Activated naive CD8-positive, alpha-beta T cell treated with anti-CD3 and anti-CD28 coated beads, Interleukin-2, amount 10 ng/mL, durations not matched to agents 7 days and 5 days (primary cell): ENCODE measurements at places on chromosomes 16 and 17.
A peak's percentile ranks its signal among the peaks of the same experiment; 100 is the strongest.

- no peak for DNase-seq
These were observed 13.0 kb downstream of the EMC6 start for GRCh38 chr17:3681565-3681964.

DNA sequence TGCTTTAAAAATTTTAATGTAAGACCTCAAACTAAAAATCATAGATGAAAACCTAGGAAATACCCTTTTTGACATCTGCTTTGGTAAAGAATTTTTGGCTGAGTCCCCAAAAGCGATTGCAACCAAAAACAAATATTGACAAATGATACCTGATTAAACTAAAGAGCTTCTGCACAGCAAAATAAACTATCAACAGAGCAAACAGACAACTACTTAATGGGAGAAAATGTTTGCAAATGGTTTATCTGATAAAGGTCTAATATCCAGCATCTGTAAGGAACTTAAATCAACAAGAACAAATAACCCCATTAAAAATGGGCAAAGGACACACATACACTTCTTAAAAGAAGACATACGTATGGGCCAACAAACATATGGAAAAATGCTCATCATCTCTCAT is 242.5 kb downstream of the BCAS3 start:
- DNase-seq: no peak

- DNase-seq: no peak
These were observed 46.1 kb downstream of the CPPED1 start for GRCh38 chr16:12757546-12757945.

DNA sequence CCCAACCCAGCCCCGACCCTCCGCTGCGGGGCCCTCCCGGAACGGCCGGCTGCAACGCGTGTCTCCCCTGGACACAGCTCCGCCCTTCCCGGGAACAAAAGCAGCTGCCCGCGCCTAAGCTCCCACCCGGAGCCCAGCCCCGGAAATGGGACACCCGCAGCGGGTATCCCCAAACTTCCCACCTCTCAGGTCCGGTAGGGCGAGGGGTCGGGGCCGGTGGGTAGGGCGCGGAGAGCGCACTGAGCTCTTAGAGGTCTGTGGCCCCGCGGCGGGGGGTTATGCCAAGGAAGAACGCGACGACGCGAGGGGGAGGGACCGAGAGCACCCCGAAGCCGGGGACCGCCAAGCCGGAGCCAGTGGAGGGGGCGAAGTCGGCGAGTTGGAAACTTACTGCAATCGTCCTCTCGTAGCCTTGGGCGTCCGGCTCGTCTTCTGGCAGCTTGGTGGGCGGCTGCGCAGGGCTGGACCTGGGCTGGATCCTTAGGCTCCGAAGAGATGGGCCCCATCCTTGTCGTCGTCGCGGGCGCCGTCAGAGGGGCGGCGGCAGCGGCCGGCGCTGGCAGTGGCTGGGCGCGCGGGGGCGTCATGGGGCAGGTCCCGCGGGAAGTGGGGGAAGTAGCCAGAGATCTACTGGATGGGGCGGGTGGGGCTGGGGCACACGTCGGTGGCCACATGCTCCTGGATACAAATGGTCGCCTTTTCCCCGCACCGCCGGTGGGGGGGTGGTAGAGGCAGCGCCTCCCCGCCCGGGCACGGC is 6.9 kb downstream of the USP6 start:
- DNase-seq: peak; percentile 37

DNA sequence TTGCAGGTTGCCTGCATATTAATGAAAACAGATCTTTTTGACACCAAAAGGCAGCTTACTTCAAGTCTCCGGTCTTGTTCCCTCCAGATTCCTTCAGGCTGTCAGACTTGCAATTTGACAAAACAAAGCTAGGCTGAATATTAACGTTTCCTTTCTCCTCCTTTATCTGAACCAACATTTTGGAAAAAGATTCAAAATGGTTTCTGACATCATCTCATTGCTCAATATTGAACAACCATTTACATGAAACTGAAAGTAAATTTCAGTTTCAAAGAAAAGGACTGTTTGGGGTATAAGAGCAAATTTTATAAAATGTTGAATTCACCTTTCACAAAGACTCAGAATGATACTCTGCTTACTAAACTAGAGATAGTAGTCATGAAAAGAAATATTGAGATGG is 521.8 kb downstream of the KCNJ2 start:
- no peak for DNase-seq

DNA sequence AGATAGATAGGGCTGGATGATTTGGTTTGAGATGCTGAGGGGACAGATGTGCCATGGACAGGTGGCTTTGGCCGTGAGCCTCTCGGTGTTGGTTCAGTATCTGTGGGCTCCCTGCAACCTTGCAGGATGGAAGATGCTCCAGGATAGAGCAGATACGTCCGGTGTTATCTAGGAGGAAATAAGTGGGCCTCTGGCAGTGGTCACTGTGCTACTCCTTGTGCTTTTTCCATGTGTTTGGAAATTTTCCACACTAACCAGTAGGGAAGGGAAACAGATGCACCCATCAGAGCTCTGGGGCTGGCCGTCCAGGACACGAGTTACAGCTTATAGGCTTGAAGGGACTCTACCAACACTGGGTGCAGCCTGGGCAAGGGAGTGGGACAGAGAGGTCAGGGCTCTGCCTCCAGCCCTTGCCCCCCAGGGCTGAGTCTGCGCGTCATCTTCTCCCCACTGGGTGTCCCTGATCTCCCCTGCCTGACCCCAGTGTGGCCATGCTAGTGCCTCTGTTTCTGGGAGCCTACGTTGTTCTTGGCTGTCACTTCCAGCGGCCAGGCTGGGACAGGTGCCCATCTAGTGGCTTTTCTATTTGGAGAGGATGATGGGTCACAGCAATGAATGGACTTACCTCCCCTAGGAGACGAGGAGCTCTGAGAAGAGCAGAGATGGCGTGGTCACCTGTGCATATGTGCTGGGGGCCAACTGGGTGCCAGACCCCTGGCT is 166.9 kb downstream of the SEC14L1 start:
- no peak for DNase-seq

- no peak for DNase-seq
These were observed 77.2 kb upstream of the CLEC3A start for GRCh38 chr16:77945126-77945525.

DNA sequence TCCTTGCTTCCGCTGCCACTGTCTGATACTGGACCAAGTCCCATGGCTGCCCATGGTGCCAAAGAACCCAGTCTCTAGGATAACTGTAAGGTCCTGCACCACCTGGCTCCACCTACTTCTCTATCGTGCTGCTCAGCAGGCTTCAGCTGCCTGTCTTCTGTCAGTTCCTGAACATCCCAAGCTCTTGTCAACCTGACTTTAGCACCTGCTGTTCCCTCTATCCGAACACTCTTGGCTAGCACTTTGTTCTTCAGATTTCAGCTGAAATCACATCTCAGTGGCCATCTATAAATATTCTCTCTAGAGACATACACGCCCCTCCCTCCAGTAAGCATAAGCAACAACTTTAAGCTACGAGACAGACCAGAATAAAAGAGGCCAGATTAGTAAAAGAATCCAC is 15.0 kb upstream of the TMEM101 start:
- DNase-seq: no peak

DNA sequence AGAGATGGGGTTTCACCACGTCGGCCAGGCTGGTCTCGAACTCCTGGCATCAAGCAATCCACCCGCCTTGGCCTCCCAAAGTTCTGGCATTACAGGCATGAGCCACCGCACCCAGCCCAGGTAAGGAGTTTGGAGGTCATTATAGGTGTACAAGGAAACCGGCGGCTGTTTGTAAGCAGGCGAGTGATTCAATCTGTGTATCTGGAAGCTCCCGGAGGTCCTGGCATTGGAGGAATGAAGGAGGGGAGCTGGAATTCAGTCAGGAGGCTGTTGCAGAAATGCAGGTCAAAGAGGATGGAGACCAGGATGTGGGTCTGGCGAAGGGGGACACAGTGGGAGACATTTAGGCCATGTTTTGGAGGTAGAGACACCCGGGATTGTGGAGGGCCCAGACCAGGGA is 18.8 kb downstream of the CDC42EP4 start:
- no peak for DNase-seq
